ACHN (cell line): ENCODE measurements at places on chromosomes 3 and 15.

DNA sequence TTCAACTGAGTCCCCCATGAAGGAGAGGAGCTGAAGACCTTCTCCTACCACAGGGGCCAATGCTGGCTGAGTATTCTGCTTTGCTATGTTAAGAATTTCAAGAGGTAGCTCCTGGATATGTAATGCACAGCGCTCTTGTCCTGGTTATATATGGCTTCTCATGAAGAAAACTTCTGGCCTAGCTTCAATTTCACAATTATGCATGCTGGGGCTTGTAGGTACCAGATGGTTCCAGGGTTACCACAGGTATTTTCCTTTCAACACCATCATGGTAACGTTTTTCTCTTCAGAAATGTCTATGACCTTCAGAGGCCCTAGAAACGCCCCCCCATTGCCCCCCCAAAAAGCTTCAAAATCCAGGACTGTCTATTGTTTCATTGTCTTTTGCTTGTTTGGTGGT, 311.7 kb upstream of the ICE2 start:
- no peak for DNase-seq

GRCh38 chr15:52171807-52172206, 19.4 kb downstream of the GNB5 start:
- DNase-seq, result no peak

GRCh38 chr3:129624347-129625071, 18.0 kb upstream of the PLXND1 start:
- no peak for DNase-seq

DNA sequence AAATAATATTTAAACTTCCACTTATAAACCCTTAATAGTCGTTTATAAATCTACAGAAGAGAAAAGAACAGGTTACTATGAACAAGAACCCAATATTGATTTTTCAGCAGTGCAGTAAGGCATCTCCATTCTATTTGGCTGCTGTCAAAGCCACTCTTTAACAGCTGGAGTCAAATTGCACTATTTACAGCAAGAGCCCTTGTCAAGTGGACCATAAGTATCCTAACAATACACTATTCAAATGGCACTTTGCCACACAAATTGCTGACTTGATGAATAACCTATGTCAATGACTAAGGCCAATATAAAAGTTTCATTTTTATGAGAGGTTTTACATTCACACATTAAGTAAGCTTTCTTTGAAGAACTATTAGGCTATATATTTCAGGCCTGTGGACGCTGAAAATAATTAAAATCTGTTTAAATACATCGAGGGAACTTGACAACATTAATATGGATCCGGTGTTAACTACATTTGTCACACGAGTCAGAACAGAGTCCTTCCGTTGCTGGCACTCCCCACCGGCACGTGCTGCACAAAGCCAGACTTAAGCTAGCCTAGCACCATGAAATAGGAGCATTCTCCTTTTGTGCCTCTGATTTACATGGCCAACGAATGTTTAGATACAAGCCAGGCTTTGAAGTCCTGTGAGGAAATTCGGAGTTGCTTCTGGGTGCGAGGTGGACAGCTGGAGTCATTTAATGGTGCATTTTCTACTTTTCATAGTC, 100.5 kb downstream of the WDR72 start:
- no peak for DNase-seq

DNA sequence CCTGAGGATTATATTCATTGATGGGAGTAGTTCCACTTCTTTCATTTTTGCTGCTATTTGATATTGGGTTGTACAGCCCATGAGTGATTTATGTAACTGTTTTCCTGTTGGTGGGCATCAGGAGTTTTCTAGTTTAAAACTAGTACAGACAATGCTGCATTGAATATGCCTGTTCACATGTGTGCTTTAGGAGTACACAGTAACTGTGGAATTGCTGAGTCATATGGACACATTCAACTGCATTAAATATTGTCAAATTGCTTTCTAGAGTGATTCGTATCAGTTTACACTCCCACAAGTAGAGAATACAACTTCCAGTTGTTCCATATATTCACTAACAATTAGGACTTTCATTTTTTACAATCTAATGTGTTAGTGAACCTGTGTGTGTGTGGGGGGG, 59.8 kb upstream of the THSD4 start:
- peak; percentile 6 for DNase-seq

- DNase-seq, result peak; percentile 59
These were observed 76.7 kb downstream of the BOC start for GRCh38 chr3:113287803-113288648.

DNA sequence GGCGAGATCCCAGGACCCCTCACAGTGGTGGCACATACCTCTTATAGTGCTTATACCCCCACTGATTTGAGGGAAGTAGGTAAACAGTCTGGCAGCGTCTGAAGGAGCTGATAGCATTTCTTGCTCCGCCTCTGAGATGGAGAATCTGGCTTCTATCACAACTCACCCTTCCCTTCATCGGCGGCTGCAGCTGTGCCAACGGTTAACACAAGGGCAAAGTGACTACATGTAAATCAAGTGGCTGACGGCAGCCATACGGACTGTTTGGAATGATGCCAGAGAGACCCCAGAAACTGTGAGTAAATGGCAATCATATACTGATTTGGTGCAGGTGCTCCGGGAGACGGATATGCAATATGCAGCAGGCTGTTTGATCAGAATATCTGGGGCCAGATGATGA, 66.8 kb upstream of the UNC13C start:
- DNase-seq, result no peak

DNA sequence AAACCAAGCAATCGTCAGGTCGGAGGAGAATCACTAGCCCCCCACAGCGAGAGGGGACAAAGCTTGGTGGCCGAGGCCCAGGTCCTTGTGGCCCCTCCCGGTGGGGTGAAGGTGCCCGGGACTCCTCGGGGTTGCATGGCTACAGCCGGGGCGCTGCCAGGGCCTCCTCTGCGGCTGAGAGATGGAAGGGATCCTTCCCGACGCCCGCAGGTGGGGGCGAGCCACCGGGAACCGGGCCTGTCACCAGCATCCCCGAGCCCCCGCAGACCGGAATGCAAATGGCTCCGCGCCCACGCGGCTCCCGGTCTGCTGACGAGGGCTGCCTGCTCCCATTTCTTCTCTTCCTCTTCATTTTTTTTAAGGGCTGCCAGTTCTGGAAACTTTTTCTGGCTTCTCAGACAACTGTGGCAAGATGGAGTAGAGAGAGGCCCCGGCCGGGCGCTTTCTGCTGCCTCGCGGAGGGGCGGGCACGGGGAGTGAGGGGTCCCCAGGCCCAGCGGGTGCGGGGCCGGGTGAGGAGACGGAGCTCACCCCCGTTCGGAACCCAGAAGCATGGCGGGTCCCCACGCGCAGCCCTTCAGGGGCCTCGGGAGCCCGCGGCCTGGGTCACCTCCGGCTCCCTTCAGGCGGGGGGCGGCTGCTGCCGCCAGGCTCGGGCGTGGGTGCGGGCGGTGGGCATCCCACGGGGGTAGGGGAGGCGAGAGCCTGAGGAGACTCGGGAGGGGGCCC, 27.5 kb downstream of the MELTF start:
- DNase-seq, result no peak

DNA sequence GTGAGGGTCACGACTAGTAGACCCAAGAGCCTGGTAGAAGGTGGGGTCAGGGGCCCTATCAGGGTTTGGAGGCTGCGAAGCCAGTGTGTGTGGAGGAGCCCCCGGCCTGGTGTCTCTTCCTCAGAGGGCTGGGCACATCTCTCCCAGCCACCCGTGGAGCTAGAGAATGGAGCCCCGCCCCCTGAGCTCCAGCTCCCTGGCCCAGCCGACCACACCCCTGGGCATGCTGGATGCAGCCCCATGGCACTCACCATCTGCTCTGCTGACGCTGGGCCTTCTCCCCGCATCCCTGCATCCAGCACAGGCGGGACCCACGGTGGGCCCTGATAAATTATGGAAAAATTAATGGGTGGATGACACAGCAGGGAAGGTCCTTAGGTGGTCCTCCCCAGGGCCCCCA, 17.5 kb downstream of the ANKRD63 start:
- no peak for DNase-seq

GRCh38 chr15:42760759-42761158, 23.8 kb upstream of the CDAN1 start:
- DNase-seq, result no peak

DNA sequence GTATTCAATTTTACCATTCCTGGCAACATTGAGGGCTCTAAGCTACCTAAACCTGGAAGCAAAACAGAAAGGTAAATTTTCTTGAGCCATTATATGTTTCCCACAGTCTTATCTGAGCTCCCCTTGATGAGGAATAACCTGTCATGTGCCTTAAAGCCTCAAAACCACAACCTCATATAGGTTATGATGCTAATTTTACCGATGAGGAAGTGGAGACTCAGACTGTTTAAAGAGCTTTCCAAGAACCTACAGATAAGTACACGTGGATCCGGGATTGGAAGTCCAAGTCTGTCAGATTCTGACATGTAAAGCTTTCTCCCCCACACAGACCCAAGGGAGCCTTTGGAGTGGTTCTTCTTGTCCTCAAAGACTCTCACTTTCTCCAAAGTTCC, 140.5 kb downstream of the SEMA6D start:
- no peak for DNase-seq

GRCh38 chr15:85786781-85787114, 8.0 kb downstream of the KLHL25 start:
- no peak for DNase-seq

- no peak for DNase-seq
These were observed 3.0 kb downstream of the CXCR6 start for GRCh38 chr3:45946307-45946706.

GRCh38 chr3:177823701-177824189, 626.5 kb upstream of the TBL1XR1 start:
- DNase-seq, result no peak

GRCh38 chr3:187288131-187288854, 3.2 kb downstream of the MASP1 start:
- no peak for DNase-seq

GRCh38 chr3:188383748-188384147, 229.8 kb downstream of the LPP start:
- peak; percentile 47 for DNase-seq

GRCh38 chr3:50340448-50341329, at the start of gene RASSF1:
Gene RASSF1, minus strand, starts transcription at chr3:50340836. Its CDS starts 31 bp downstream, at chr3:50340805.
- DNase-seq, result no peak

GRCh38 chr3:152760024-152760563, 74.8 kb upstream of the P2RY1 start:
- DNase-seq, result no peak

DNA sequence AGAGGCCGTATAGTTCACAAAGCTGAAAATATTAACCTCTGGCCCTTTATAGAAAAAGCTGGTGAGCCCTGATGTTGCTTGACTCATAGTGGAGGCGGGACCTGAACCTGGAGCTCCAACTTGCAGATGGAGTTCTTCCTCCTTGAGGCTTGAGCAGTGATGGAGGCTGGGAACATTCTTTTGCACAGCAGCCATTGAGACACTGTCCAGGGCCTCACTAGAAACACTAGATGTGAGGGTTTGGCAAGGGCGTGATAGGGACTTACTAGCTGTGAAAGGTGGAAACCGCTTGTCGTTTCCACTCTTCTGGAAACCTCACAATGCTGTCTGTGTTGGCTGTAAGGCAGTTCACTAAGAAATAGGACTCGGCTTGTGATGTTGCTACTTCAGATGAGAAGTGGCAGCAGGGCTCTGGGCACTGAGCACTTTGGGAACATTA, 12.5 kb downstream of the SMAD6 start:
- DNase-seq, result peak; percentile 43

- DNase-seq, result no peak
These were observed 23.4 kb downstream of the RFTN1 start for GRCh38 chr3:16490062-16490619.

DNA sequence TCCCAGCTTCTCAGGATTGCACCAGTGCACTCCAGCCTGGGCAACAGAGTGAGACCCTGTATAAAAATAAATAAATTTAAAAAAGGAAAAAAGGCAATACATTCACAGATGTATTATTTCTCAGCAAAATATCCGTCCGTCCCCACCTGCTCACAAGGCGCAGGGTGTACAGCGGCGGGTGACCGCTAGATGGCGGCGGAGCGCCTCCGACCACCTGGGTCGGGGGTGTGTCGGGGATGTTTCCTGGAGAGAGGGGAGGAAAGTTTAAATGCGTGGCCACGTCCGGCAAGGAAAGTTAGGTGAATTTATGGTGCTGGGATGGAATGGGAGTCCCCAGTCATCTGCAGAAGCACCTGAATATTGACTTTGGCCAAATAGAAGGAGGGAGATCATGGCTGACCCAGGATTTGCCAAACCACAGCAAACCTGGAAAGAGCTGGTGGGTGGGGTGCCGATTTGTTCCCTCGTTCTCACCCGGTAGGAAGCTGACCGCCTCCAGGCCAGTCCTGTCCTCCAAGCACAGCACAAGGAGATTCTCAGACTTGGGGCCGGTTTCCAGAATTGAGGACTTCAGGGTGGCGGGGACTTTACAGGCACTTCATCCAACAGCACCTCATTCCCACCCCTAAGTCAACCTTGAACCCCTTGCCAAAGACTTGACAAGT, 88.3 kb downstream of the TMEM266 start:
- peak; percentile 45 for DNase-seq

DNA sequence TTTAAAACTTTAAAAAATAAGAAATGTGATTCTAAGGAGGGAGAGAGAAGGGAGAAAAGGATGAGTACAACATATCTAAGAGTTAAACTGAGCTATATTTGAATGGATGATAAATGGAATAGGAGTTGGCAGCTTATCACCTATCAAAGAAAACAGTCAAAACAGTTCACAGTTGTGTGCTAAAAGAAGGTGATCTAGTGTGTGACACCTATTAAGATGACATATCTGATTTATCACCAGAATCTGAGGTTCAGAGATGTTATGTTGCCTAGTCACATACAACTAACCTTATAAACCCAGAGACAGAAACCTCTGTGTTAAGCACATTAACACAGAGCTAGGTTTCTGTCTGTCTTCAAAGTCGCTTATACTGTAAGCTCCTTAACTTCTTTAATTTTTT, 3.0 kb downstream of the ATP13A3 start:
- DNase-seq, result no peak

- DNase-seq, result no peak
These were observed 77.5 kb downstream of the CHDH start for GRCh38 chr3:53768478-53769459.

DNA sequence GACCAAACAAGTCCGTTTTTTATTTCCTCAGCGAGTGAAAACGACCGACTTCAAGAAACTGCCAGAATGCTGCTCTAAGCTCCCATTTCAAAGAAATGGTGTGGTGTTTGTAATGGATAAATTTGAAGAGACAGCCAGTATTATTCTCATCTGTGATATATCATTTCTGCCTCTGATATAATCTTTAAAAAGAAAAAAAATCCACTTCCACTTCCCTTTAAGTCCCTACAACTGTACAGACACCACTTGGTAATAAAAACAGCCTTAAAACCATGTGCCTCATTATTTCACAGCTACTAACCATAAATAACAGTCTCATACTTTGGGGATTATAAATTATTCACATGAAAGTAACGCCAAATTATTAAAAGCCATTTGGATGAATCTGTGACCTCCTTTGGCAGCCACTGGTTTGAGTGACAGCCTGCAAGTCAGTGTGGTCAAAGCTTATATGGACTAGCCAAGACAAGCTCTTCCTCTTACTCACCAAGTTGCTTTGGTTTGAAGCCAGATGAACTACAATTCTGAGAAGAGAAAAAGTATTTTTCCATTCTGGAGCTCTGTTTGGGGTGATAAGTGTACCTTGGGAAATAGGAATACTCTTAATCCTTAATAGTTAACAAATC, 168.0 kb downstream of the SHOX2 start:
- DNase-seq, result no peak

- peak; percentile 16 for DNase-seq
These were observed 29.5 kb downstream of the LINS1 start for GRCh38 chr15:100572362-100572983.
